ENCODE measurements at places on chromosomes 3 and 15.
A peak's percentile ranks its signal among the peaks of the same experiment; 100 is the strongest.

GRCh38 chr15:85889956-85890619 lies 95.4 kb upstream of the KLHL25 start:
- no peak for DNase-seq

DNA sequence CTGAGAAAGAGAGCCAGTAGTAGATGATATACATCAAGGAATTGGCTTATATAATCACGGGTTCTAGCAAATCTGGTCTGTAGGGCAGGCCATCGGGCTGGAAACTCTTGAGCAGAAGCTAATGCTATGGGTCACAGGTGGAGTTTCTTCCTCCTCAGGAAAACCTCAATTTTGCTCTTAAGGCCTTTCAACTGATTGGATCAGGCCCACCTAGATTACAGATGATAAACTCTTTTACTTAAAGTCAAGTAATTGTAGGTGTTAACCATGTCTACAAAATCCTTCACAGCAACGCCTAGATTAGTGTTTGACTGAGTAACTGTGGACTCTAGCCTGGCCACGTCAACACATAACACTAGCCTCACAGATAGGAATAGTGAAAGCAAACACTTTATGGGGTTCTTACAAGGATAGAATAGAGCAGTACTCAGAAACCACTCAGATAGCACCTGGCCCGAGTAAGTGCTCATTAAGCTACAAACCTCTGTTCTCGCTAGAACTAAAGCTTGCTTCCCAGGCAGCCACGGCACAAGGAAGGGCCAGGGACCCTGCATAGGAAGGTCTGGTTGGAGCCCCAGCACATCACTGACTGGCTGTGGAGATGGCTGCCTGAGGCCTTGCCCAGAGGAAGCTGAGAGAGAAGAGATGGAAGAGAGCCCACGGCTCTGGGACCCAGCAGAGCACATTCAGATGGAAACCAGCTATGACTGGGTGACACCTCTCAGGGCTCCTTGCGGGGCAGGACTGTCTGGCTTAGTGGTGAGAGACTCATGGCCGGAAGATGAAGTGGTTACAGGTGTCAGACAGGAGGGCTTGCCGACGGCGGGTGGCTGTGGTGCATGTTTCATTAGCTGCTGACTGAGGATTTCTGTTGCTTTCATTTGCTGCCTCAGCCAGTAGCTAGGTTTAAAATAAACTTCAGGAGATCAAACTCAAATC lies 202.5 kb upstream of the TLE3 start:
- DNase-seq, result no peak

DNA sequence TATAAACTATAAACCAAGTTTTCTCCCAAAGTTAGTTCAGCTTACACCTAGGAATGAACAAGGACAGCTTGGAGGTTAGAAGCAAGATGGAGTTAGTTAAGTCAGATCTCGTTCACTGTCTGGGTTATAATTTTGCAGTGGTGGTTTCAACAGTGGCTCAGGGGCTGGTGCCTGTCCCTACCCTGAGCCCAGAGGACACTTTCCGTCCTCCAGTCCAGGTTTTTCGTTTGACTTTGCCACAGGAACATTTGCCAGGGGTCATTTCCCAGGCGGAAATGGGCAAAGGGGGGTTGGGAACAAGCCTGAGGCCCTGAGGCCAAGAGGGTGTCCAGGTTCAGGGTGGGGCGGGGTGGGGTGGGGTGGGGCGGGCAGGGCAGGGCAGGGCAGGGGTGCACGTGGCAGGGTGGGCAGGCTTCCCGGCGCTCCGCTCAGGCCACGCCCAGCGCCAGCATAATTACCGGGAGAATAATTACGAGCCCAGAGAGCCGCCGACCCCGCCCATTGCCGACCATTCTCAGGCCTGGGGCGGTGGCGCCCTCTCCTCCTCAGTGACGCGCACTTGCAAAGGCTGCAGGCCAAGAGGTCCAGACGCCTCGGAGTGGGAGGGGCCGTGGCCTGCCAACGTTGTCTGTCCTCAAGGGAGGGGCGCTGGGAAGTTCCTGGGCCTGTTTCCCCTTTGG lies 70.4 kb downstream of the KLF13 start:
- DNase-seq, result peak; percentile 67

- no peak for DNase-seq
Observed at GRCh38 chr3:89227634-89228033, 120.2 kb downstream of the EPHA3 start.

- DNase-seq, result no peak
Observed at GRCh38 chr3:165256554-165257065, 60.4 kb upstream of the SLITRK3 start.

GRCh38 chr3:147246906-147247305 lies 159.4 kb downstream of the ZIC4 start:
- no peak for DNase-seq

DNA sequence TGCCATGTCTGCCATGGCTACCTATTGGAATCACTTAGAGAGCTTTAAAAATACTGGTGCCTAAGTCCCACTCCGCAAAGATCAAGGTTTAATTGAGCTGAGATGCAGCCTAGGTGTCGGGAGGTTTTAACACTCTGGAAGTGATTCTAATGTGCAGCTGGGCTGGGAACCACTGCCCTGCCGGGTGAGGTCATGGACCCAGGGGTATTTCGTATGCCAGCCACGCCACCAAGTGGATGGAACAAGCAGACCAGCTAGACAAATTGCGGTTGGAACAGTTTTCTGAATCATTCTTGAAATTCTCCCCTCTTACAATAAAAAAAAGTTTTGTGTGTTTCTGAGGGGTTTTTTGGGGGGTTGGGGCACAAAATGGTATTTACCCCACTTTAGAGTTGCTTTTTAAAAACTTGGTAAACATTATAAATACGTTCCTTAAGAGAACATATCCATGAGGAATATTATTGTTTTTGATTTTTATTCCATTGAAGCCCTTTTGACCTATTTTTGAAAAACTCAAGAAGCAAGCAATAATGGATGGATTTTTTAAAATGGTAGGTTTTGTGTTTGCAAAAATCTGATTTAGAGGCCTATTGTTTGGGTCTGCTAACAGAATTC lies 66.2 kb upstream of the CSTA start:
- DNase-seq, result peak; percentile 9

DNA sequence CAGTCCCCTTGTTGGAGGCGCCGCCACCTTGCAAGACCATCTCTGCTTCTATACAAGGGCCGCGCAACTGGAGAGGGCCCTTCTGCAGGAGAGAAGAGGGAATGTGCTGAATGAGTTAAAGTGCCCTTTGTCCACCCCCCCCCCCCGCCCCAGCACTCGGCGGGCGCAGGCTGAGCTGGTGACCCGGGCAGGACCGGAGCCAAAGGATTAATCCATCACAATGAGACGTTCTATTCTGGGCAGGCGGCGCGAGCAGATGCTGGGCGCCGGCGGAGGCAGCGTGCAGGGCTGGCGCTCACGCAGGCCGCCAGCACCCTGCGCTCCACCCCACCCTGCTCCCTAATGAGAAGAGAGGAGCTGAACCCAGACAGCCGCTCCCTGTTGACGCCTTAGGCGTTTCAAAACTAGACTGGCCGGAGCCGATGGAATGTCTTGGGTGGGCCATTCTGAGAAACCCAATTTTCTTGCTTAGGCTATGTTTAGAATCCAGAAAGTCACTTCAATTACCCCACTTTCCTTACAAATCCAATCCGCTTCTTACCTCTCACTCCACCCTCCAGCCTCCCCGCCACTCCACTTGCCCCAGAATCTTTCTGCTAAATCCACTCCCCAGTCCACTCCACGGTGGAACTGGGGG lies 32.9 kb downstream of the GJD2 start:
- no peak for DNase-seq

DNA sequence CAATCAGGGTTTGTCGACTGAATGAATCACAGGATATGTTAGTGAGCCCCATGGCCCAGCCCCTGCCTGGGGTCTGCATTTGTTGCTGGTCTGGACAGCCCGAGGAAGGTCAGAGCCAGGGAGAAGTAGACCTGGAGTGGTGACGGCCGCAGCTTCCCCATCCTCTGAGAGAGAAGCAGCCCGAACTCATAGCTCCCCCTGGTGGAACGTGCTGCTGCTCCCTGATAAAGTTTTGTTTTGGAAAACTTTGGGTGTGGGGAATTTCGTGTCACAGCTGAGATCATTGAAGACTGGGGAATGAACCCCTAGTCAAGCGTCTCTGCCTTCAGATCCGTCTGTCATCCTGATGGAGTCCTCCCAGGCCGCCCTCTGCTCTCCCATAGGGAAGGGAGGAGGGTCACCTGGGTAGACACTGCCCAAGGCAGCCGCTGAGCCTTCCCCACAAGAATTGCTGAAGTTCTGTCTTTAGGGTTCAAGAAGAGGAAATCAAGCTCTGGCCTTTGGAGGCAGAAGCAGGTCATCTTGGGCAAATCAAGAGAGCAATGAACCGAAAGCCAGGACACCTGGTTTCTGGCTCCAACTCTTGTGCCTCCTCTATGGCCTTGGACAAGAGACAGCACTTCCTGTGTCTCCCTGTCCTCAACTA lies 60.5 kb downstream of the GLDN start:
- DNase-seq, result no peak

- DNase-seq, result peak; percentile 75
Observed at GRCh38 chr15:59917504-59918157, 86.5 kb upstream of the FOXB1 start.

GRCh38 chr3:23884481-23884880 lies 32.3 kb downstream of the NKIRAS1 start:
- DNase-seq, result no peak

DNA sequence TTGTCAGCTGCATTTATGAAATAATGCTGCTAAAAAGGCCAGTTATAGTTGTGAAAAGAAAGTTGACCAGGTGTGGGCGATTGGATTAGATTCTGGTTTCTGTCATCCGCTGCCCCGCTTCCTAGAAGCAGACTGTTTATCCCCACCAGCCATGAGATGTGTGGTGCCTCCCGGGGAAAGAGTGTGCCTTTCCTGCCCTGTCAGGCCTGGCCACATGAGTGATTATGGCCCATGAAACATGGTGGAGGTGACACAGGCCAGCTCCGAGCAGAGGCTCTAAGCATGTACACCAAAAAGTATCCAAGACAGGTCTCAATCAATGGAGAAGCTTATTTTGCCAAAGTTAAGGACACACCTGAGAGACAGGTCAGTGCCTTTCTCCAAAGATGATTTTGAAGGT lies 85.4 kb upstream of the ABHD2 start:
- no peak for DNase-seq

Measured in NCI-H748 treated with DMSO at 0.1 percent for 48 hours (cell line).